ENCODE measurements at places on chromosomes 5 and 9.
A peak's percentile ranks its signal among the peaks of the same experiment; 100 is the strongest.

- DNase-seq: peak; percentile 6
Observed at GRCh38 chr9:72305102-72305546, 59.9 kb downstream of the ZFAND5 start.

DNA sequence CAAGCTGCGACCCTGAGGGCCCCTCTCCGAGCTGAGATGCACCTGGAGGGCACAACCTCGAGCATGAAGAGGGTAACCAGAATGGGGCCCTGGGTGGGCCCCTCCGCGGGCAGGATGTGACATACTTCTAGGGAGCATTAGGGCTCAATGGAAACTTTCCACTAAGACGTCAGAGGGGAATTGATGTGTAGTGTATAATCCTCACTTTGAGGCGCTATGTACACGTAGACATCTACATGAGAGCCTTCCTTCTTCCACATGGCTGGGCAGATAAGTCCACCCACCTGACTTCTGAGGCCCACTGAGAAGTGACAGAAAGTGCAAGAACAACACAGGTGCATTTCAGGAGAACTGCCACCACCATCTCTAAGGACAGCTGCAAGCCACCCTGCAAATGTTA lies 61.0 kb downstream of the DAP start:
- DNase-seq: no peak

GRCh38 chr5:91212714-91213092 lies 170.4 kb downstream of the ARRDC3 start:
- no peak for DNase-seq

DNA sequence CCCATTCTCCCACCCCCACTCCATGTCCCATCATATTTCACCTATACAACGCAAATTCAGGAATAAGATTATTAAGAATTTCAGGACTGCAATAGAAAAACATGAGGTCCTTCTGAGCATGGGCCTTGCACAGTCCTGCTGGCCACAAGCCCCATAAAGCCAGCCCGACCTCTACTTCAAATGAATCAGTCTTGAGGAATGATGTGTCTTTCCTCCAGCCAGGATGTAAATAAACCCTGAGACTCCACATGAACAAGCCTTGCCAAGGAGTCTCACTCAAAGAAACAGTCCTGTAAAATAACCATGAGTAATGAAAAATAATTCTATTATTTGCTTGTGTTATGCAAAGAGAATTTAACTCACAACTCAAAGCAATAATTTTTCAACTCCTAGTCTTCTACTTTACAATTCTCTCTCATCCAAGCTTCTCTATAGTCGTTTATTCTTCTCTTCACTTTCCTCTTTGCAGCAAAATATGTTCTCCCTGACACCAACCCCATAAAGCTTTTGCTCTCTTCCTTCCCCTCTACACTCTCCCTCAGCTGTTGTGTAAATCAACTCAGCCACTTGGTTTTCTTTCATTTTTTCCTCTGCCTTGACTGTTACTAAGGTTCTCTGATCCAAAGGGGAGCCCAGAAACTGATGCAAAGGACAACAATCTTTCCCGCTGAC lies 140.1 kb upstream of the MOCS2 start:
- no peak for DNase-seq

DNA sequence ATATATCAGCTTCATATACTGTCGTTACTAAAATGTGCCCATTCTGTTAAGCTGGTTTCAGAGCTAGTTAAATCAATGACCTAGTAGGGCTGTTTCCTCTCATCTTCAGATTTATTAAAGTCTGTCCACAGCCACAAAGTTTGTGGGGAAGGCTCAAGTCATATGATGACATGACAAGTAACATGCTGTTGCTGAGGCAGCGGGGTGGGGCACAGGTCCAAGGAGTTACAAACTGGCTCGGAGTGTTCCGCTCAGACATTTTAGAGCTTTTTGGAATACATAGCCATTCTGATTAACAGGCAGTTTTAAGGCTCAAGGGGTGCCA lies 2.7 kb upstream of the ANP32B start:
- DNase-seq: no peak

GRCh38 chr9:126861707-126862103 lies 1.3 kb downstream of the ZBTB34 start:
- DNase-seq: no peak

All from bone marrow (tissue), 2 donors.